Cardiac muscle cell (in vitro differentiated cells and primary cell): ENCODE measurements at places on chromosomes 5 and 9. TPM values are rescaled to one million over a fixed set of nuclear protein-coding genes. Genes with fewer than 3 reads are reported as not detected.

DNA sequence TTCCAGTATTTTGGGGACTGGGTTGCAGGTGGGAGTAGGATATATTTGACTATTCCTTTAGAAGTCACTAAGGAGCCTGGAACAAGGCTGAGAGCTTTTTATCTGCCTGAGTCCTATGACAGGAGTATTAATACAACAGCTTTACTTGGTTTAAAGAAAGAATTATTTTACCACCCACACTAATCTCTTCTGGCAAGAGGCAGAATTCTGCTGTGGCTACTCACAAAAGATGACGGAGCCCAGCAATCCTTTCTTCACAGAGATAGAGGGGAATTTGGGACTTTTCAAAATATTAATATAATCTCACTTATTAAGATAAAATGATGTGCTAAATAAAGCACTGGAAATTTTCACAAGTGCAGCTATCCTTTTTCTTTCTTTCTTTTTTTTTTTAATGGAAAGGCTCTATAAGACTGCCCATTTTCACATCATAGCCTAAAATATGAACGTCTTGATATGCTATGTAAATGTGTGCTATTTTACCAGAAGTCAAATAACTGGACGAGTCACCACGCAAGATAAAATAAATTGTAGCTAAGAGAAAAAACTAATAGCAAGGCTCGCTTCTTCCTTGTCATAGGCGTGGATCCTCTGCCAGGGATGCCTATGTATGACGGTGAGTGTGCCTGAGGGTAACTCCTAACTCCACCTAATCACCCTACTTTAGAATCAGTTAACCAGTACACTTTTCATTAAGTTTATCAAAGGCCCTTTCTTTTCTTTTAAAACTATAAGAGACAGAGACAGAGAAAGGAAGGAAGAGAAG, 76.3 kb downstream of the ZNF608 start:
- no peak overlapping the region for H3K4me3 ChIP-seq
- peak overlapping the region; percentile 45 for H3K27ac ChIP-seq
- no peaks in the 10 kb centered on the region for H3K27me3 ChIP-seq
- H3K36me3 ChIP-seq = no peaks in the 10 kb centered on the region
- no peak for DNase-seq

GRCh38 chr9:83628540-83628939, 5.6 kb downstream of the IDNK start:
- peaks cover 4% of the 10 kb centered on the region for H3K4me1 ChIP-seq
- H3K36me3 ChIP-seq = no peaks in the 10 kb centered on the region
- no peak overlapping the region for H3K27ac ChIP-seq
- H3K27me3 ChIP-seq = no peaks in the 10 kb centered on the region
- DNase-seq = no peak
- no peak overlapping the region for H3K4me3 ChIP-seq

DNA sequence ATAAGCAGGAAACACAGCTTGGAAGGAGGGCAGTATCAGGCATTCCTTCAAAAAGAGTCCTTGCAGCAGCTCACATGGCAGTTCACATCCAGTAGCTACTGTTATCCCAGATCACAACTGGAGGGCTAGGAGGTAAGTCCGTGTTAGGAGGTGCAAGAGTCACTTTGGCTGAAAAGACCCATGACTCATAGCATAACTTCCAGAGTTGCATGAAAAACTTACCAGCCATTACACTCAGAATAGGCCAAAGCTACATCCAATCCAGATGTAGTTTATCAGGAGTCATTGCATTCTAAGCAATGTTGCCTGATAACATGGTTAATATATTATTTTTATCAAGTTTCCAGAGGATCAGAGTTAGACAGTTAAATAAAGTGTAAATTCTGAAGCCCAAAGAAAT, 1126.4 kb upstream of the SEMA6A start:
- H3K36me3 ChIP-seq = no peaks in the 10 kb centered on the region
- H3K27me3 ChIP-seq = no peaks in the 10 kb centered on the region
- DNase-seq = no peak

Gene PCDHGA12
- 1.7 and 6.1 TPM in 2 replicates for total RNA-seq

Gene BTNL8
- not detected in 2 replicates for total RNA-seq

Gene MYMK
- total RNA-seq = not detected in 2 replicates
